ENCODE measurements at places on chromosomes 3 and 15.

- no peaks in the 10 kb centered on the region for H3K36me3 ChIP-seq
- no peaks in the 10 kb centered on the region for H3K27me3 ChIP-seq
- H3K4me3 ChIP-seq = no peak overlapping the region
- H3K27ac ChIP-seq = no peak overlapping the region
Observed at GRCh38 chr15:62209322-62209721, 44.2 kb upstream of the C2CD4B start.

GRCh38 chr3:64575211-64575844, 112.5 kb downstream of the ADAMTS9 start:
- no peaks in the 10 kb centered on the region for H3K27me3 ChIP-seq
- H3K27ac ChIP-seq = no peak overlapping the region
- no peaks in the 10 kb centered on the region for H3K4me1 ChIP-seq

DNA sequence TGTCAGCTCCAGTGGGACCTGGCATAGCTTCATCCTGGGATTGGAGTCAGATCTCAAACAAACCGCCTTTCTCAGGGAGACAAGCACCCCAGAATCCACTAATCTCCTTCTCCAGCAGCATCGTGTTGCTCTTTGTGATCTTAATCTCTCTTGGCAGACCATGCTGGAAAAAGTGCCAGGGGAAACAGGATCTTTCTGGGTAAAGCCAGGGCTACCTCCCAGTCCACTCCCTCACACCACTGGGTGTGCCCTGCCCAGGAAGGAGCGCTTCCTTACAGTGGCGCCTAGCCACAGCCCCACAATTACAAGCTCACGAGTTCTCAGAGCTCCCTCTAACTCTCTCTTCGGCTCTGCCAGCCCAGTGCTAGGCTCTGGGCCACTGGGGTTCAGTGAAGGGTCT, 32.2 kb downstream of the RPLP1 start:
- no peaks in the 10 kb centered on the region for H3K36me3 ChIP-seq
- H3K27ac ChIP-seq = no peak overlapping the region
- no peaks in the 10 kb centered on the region for H3K4me1 ChIP-seq
- no peak for DNase-seq
- H3K27me3 ChIP-seq = no peaks in the 10 kb centered on the region

GRCh38 chr3:132210476-132211346, 106.5 kb upstream of the ACP3 start:
- no peak overlapping the region for H3K4me3 ChIP-seq
- no peak overlapping the region for H3K27ac ChIP-seq
- no peaks in the 10 kb centered on the region for H3K27me3 ChIP-seq
- no peaks in the 10 kb centered on the region for H3K36me3 ChIP-seq
- DNase-seq = peak; percentile 48
- H3K4me1 ChIP-seq = no peaks in the 10 kb centered on the region

DNA sequence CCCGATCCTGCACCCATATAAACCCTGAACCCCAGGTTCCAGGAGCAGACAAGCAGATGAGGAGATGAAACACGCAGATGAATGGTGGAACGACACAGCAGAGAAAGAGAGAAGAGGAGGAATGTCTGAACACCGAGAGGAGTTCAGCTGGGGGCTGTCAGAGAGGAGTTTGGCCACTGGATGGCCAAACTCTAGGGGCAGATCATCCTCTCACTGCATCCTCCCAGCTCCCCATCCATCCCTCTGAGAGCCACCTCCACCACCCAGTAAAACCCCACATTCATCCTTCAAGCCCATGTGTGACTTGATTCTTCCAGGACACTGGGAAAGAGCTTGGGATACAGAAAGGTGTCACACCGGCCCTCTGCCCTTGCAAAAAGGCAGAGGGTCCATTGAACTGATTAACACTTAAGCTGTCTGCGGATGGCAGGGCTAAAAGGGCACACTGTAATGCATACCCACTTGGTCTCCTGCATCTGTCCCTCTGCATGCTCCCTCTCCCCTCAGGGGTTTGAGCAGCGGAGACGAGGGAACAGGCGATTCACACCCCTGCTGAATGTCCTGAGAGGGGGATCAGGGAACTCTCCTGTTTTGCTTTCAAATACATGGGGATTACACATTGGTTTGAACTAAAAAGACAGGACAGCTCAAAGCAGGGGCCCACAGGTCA, 53.8 kb downstream of the TMED3 start:
- H3K4me3 ChIP-seq = no peak overlapping the region
- H3K27ac ChIP-seq = no peak overlapping the region
- H3K4me1 ChIP-seq = no peaks in the 10 kb centered on the region
- no peaks in the 10 kb centered on the region for H3K27me3 ChIP-seq

DNA sequence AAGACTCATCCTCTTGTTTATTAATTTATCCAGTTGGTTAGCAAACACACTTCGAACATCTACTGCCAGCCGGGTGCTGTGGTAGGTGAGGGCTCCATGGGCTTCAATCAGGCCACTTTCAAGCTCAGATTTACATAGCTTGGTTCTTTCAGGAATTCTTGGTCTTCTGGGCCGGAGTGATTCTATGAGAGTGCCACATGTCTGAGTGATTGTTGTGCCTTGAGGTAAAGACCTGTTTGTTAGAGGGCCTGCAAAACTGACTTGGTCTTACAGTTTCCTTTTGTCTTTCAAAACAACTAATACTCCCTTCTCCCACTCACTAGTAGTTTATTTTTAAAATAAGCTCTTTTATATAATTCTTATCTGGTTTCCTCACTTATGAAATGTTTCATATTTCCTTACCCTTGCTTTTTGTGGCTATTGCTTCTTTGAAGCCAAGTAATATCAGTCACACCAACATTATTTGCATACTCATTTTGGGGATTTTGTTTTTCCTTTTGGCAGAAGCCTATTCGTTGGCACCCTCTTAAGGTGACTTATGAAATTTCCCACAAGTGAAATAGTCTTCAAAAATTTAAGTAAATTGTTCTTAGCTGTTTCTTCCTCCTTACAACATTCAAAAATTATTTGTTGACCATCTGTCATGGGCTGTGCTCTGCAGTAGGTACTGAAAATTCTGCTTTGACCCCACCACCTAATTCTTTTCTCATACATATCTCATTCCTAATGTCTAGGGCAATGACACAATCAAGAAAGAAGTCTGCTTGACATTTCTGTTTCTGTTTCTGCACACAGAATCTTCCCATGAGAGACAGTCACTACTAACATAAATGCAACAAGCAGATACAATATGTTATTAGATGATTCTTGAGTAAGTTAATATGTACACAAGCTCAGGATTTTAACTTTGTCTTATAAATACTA, 120.2 kb downstream of the LRRC28 start:
- H3K4me3 ChIP-seq = no peak overlapping the region
- no peak overlapping the region for H3K27ac ChIP-seq
- no peaks in the 10 kb centered on the region for H3K4me1 ChIP-seq
- no peak for DNase-seq

DNA sequence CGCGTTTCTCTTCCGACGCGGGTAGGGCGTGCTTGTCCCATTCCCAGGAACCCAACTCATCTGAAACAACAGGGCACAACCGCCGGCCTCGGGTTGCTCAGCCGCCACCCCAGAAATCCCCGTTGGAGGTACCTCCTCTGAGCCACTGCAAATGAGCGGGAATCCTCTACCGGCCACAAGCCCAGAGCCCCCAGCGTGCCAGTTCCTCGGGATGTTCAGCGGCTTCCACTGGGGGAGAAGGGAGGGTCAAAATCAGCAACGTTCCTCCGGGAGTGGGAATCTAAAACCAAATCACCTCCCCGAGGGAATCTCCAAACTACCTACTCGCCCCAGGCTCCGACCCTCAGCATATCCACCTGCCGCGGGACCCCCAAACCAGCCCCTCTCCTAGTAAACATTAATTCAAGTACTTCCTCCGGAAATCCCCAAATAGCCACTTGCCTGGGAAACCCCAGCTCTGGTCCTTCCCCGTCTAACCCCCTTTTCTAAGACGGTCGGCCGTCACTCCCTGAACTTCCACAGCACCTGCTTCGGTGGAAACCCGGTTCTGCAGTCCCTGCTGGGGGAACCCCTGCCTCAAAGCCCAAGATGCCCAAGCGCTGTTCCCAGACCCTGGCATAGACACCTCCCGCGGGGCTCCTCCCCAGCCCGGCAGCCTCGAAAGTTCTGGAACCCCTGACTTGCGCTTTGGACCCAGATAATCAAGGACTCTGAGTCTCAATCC, 887 bp downstream of the OXTR start:
- H3K27me3 ChIP-seq = peaks cover 14% of the 10 kb centered on the region
- H3K36me3 ChIP-seq = no peaks in the 10 kb centered on the region
- no peak for DNase-seq
- H3K4me1 ChIP-seq = peaks cover 28% of the 10 kb centered on the region
- H3K4me3 ChIP-seq = peak overlapping the region; percentile 31

- H3K36me3 ChIP-seq = no peaks in the 10 kb centered on the region
- H3K4me3 ChIP-seq = no peak overlapping the region
- no peaks in the 10 kb centered on the region for H3K4me1 ChIP-seq
- H3K27ac ChIP-seq = no peak overlapping the region
- no peaks in the 10 kb centered on the region for H3K27me3 ChIP-seq
Observed at GRCh38 chr3:146814601-146815315, 209.6 kb upstream of the PLSCR5 start.

DNA sequence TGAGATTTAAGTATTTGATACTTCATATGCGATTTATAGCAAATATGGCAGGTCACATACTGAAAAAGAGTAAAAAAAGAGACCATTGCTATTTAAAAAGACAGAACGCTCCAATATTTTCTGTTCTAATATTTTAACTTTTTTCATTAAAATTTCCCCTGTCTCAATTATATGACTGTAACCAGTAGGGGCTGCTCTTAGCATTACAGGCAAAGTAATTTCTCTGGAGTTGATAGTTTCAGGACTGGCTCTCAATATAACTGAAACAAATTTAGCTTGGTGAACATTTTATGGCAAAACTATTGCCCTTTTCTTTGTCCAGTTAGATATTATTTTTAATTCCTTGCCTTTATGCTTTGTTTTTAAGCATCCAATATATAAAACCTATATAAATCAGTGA, 286.3 kb upstream of the ROBO2 start:
- H3K27me3 ChIP-seq = no peaks in the 10 kb centered on the region
- H3K36me3 ChIP-seq = no peaks in the 10 kb centered on the region
- H3K4me1 ChIP-seq = no peaks in the 10 kb centered on the region
- no peak overlapping the region for H3K27ac ChIP-seq

DNA sequence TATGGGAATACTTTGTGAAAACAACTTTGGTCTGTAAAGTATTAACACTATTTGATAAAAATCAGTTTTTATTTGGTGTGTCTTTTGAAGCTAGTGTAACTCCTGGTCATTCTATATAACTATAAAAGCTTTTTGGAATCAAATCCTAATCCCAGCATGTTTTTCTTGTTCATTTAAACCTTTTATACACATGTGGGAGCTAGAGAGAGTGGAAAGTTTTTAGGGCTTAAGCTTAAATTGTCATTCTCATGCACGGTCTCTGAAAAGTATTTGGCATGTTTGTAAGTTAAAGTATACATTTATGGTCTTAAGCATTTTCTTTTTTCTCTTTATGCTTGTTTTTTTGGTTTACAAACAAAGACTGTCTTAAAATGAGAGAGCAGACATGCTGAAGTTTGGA, 83.4 kb upstream of the RARB start:
- no peak overlapping the region for H3K4me3 ChIP-seq
- H3K27me3 ChIP-seq = no peaks in the 10 kb centered on the region
- no peak for DNase-seq
- H3K36me3 ChIP-seq = no peaks in the 10 kb centered on the region

DNA sequence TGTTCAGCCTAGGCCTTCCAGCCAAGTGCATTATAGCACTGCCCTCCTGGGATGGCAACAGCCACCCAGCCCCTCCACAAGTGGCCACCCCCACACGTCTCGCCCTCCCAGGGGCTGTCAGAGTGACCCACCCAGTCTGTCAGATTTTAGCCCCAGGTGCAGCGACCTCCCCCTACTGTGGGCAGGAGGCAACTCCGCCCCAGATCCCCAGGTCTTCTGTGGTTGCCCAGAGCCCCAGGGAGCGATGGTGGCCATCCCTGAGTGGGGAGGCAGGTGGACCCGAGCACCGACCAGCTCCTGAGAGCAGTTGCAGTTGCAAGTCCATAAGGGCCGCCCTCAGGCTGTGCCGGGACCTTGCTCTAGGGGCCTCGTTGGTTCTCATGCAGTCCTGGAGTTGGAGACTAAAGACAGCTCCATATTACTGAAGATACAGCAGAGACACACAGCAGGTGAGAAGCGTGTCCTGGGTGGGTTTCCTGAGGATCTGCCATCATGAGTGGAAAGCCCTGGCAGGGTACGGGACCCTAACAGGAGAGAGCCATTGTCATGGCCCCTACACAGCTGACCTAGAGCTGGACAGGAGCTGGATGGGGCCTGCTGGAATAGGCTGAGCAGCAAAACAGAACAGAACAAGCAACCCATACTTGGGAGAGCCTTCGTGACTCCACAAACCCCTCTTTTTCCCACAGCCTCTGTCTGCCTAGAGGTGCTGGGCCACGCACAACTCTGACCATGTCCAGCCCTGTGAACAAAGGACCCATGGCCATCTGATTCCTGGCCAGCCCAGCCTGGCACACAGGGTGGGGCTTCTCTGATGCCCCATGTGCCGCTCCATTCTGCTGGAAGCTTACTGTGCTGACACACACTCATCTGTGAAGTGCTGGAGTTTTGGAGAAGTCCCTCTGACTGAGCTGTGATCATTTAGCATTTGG, 110.3 kb upstream of the ALDH1A3 start:
- H3K4me1 ChIP-seq = peaks cover 5% of the 10 kb centered on the region
- H3K4me3 ChIP-seq = no peak overlapping the region
- no peak overlapping the region for H3K27ac ChIP-seq
- H3K36me3 ChIP-seq = no peaks in the 10 kb centered on the region
- H3K27me3 ChIP-seq = no peaks in the 10 kb centered on the region
- no peak for DNase-seq
